ENCODE measurements at places on chromosomes 5 and 9.

- no peak for DNase-seq
These were observed 57.8 kb upstream of the ANXA1 start for GRCh38 chr9:73093740-73094379.

DNA sequence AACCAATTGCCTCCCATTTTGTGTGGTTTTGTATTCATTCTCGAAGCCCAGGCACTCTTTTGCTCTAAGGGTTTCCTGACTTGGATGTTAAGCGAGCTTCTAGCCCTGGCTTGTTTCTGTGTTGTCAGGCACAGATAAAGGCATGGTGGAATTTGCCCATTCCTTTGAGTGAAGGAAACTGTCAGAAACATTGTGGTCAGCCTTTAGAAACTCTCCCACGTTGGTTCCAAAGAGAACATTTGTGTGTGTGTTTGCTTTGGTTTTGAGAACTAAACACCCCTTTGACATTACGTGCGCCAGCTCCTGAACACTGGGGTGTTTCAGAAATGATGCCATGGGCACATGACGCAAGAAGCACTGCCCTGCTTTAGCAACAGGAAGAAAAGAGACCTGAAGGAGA lies 320.9 kb downstream of the NTRK2 start:
- DNase-seq = no peak

DNA sequence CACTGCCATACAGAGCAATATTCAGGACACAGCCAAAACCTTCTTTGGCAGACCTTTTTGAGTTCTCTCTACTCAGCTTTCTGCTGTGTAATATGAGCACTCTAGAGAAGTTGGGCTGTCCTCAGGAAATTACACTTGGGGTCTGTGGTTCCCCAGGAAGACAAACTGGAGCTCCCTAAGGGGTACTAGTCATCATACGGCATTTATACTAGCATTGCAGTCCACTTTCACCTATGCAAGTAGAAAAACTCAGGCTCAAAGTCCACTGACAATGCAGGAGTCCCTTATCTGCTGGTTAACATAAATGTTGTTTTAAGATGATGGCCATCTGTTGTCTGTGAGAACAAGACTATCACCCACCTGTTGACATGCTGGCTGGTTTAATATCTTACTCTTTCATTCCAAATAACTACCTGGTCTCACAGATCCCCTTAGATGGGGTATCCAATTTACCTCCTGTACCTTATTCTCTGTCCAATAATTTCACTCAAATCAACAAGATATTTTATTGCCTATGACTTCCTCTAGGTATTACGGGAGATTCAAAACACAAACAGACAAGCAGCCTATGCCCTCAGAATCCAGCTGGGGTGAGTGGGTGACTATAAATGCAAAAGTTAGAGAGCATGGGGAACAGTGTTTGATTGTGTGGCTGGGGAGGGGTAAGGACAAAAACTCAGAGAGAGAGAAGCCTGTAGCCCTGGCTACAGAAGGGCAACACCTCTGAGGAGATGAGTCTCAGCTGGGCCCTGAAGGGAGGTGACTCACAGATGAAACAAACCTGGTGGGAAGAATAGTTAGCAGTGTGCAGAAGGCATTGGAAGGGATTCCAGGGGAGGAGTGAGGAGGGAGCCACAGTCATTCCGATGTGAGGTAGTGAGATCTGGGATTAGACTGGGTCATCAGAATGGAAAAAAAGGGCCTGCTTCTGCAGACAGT lies 10.2 kb downstream of the DOCK8 start:
- DNase-seq = no peak

GRCh38 chr5:164941132-164941531 lies 1435.7 kb downstream of the MAT2B start:
- DNase-seq = no peak

DNA sequence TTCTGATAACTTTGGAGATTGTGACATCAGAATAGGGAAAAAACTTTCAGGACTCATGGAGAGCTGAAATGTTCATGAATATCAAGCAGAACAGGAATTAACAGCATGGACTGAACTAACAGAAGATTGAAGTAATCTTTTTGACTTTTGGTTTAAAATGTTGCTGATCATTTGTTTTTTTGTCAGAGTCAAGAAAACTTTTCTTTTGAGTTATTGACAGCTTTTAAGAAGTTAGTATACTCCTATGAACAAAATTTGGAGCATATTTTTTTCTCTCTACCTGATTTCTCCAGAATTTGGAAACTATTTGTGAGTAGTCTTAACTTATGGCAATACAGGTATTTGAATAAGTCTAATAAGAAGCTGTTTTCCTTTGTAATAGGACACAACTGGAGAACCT lies 244.3 kb upstream of the KLF9 start:
- DNase-seq = no peak

DNA sequence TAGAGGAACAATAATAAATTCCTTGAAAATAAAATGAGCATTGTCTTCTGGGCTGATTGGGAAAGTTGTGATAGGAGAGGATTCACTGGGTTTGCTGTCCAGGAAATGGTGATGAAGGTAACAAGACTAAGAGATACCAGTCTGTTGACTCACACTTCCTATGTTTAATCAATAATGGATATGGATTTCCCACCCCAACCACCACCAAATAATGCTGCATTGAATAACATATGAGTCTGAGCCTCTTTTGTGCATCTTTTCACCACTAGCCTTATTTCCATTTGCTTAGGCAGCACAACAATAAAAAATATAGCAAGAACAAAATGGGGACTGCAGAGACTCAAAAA lies 120.2 kb upstream of the NFIB start:
- no peak for DNase-seq

DNA sequence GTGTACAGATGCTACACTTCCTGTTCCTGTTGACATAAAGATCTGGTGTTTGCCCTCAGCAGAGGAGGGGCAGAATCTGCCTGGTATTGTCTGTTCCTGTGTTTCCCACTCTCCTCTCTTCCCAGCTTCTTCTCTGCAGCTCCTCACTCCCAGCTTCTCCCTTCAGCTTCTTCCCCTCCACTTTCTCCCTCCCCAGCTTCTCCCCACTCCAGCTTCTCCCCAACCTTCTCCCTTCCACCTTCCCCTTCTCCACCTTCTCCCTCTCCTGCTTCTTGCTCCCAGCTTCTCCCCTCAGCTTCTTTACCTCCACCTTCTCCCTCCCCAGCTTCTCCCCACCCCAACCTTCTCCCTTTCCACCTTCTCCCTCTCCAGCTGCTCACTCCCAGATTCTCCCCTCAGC lies 148.9 kb upstream of the IRX2 start:
- no peak for DNase-seq

- DNase-seq = no peak
These were observed 57.1 kb downstream of the HCN1 start for GRCh38 chr5:45639040-45639439.

DNA sequence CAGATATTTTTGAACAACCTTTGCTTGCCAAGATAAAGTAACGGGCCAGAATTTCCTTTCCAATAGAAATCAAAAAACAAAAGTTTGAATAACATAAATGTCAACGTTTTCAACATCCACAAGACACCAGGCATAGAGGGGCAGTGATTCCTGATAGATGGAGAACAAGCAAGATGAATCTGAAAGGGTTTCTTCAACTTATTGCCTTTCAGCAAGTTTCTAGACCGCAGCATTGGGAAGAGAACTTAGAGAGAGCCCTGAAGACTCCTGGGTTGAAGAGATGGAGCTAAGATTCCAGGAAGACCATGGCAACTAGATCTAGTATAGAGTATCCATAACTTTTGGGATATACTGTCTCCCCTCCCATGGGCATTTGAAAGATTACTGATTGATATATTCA lies 751.4 kb upstream of the CTNND2 start:
- DNase-seq = no peak

GRCh38 chr9:17597977-17598376 lies 19.1 kb downstream of the SH3GL2 start:
- DNase-seq = no peak

- no peak for DNase-seq
These were observed 40.7 kb downstream of the KIAA0825 start for GRCh38 chr5:94577466-94578245.

DNA sequence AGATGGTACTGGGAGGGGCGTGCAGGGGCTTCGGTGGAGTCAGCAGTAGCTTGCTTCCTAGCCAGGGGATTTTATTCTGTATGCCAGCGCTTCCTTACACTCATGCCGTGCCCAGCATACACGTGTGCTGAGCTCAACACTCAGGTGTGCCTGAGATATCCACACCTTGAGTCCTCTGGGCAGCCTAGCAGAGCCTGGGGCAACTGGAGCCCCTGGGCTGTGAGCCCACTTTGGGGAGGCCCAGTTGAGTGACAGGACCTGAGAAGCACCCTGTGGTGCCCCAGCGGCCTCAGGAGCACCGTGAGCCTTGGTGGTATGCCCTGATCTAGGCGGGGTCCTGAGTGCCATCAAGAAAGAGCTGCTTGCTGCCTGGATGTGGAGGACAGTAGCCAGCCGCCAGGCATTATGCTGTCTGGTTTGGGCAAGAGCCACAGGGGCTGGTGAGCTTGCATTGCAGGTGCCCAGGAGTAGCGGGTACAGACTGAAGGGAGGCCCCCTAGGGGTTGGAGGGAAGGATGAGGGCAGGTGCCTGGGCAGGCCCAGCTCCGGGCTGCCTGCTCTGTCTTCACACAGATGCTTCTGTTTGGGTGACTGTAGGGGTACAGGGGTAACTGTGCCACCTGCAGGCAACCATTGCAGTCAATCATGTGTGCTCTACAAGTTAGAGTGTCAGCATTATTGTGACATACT lies 42.9 kb downstream of the BNIP1 start:
- no peak for DNase-seq

GRCh38 chr5:113124914-113125313 lies 148.3 kb downstream of the DCP2 start:
- no peak for DNase-seq

- no peak for DNase-seq
These were observed 140.4 kb upstream of the ADRA1B start for GRCh38 chr5:159775890-159776289.

- no peak for DNase-seq
These were observed 58.1 kb downstream of the TJP2 start for GRCh38 chr9:69232135-69232534.

GRCh38 chr9:121577166-121577565 lies 74.3 kb upstream of the DAB2IP start:
- DNase-seq = no peak

- no peak for DNase-seq
These were observed 23.6 kb upstream of the FIBCD1 start for GRCh38 chr9:130962418-130963316.

- DNase-seq = no peak
These were observed 219.1 kb downstream of the MED10 start for GRCh38 chr5:6158974-6159831.

DNA sequence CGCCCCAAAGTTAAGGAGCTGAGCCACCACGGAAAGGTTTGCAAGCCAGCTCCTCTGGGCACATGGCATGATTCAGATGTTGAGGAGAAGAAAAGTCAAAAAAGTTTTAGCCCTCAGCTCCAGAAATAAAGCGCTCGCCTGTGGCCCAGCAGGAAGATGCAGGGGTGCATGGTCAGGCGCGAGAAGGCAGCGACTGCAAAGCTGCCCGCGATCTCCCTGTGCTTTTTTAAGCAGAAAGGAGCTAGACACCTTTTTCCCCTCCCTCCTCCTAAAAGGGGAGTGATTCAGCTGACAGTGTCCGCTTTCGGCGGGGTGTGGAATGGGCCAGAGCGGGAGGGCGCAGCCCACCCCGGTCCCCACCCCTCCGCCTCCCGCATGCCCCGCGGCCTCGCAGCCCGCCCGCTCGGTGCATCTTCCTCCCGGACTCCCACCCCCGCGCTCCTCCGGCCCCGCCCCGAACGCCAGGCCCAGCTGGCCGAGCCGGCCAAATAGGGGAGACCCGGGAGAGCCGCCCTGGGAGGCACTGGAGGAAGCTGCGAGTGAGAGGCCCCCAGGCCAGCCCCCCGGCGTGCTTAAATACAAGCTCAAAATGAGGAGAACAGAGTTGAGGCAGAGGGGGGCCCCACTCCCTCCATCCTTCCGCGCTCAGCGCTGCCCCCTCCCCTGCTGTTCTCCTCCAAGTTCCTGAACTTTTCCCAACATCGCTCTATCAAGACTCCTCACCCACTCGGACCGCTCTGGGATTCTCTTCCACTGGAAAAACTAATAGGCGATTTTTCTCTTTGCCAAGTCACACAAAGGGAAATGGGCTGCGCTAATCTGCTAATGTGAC lies at the start of gene ADAMTS12:
Gene ADAMTS12 (minus strand): TSS at position 203 of the 832 bp plus-strand sequence. CDS start 134 bp downstream, at position 69.
- no peak for DNase-seq

- no peak for DNase-seq
These were observed 118.4 kb downstream of the MARCHF3 start for GRCh38 chr5:126911986-126912385.

DNA sequence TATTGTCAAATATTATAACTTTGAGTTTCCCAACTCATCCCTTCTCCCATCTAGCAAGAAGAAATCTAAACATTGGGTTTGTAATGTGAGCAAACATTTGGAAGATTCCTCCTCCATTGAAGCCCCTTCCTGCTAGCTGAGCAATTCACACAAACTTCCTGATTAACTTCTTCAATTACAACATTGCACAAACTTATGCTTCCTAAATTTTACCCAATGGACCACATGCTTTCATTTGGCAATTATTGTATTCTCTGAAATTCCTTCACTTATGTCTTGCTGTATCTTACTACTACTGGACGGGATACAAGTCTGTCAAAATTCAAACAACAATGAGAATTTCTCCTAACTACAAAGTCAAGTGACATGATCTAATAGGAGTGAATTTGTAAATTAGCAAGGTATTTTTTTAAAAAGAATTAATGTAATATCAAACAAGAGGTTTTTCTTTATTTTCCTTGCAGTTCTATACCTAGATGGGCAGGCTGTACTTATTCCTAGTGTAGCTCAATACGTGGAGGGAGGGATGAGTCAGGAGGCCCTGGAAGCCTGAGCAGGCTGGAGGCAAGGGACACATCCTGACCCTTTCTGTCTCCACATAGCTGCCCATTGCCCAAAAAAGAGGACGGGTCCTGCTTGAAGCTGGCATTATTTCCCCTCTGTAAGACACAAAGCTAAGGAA lies 11.8 kb upstream of the IFNW1 start:
- DNase-seq = no peak

GRCh38 chr9:78097541-78097940 lies 65.9 kb upstream of the GNAQ start:
- DNase-seq = no peak

DNA sequence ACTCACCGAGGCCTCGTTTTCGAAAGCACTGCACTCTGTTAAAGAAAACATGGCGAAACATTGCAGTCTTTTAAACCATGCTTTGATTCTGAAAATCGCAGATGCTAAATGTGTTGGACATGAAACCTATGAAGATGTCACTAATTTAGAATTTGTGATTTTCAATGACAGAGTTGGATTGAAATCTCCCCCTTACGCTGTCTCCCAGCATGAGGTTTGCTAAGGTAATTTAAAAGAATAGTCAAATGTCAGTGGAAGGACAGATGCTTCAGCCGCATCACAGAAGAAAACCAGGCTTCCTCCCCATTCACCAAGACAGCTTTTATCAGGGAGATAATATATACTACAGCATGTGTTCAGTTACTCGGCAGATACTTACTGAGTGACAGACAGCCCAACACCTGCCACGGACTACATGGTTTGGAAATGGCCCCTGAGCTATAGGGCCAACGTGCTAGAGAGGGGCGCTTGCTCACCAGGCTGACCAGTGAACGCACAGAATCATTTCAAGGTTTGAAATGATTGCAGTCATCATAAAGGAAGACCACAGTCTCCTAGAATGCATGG lies 136.9 kb downstream of the ADAMTS16 start:
- no peak for DNase-seq

Measured in D721Med (cell line).